LHCN-M2 (cell line): ENCODE measurements at places on chromosomes 12 and 14. TPM values are rescaled to one million over a fixed set of nuclear protein-coding genes. Genes with fewer than 3 reads are reported as not detected.

GRCh38 chr14:20377171-20377570, 33.7 kb downstream of the PARP2 start:
- DNase-seq: no peak

- no peak for DNase-seq
Measured at GRCh38 chr12:56071648-56072047, 8.3 kb upstream of the ERBB3 start.

- DNase-seq: peak; percentile 49
Measured at GRCh38 chr12:123024819-123025391, 44.4 kb downstream of the ARL6IP4 start.

DNA sequence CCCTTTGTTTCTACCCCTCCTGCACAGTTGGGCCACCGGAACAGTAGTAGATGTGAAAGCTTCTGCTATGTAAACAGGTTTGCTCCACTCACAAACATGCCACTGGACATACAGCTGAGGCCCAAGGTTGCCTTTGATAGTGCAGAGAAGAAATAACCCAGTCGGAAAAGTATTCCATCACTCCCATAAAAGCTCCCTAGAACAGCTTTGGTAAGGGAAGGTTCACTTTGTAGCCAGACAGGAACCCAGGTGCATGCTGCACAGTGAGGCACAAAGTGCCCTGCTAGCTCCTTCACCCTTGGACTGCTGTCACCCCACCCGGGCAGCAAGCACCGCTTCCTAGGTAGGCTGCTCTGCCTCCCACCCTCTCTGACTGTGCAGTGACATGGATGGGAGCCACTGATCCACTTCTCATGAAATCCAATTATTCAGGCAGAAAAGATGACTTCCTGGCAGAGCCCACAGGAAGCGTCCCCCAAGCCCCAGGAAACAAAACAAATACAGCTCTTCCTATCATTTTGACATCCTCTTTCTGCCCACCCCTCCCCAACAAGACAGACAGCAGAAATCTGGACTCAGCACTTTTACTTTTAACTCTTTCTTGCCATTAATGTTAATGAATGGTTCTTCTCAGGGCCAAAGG, 100.2 kb downstream of the SRGAP1 start:
- no peak for DNase-seq

DNA sequence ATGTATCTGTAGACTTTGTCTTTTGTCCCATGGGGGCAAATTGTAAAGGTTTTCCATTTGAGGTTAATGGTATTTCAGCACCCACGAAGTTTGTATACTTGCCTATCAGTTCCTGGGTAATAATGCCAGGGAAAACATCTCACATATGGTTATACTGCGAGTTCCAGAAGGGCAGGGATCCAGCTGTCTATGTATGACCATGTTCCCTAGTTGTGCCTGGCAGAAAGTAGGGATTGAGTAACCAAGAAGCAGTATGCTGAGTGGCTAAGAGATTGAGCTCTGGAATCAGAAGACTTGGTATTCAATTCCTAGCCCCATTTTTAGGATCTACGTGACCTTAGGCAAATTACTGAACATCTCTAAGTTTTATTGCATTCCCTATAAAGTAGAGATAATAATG, 173.2 kb upstream of the PWP1 start:
- DNase-seq: peak; percentile 44

DNA sequence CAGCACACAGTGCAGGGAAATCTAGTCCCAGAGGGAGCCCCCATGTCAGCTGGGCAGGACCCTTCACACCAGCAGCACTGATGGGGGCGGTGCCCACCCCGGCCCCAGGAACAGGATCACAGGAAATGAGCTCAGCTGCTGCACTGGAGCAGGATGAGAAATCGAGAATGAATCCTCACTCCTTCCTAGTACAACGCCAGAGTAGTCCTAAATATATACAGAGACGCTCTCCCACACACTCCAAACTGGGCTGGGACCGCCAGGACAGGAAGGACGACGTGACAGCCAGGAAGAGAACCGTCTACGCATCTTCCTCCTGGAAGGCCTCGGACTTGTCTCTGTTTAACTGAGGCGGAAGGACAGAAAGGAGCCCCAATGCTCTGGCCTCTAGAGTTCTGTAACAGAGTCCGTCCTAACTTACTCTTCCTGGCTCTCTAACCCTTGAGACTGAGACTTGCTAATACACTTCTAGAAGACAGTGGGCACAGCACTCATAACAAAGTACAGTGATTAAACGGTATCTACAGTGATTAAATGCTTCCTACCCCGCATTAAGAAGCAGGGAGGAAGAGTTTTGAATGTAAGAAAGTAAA, 33.4 kb downstream of the CDC42BPB start:
- peak; percentile 61 for DNase-seq

DNA sequence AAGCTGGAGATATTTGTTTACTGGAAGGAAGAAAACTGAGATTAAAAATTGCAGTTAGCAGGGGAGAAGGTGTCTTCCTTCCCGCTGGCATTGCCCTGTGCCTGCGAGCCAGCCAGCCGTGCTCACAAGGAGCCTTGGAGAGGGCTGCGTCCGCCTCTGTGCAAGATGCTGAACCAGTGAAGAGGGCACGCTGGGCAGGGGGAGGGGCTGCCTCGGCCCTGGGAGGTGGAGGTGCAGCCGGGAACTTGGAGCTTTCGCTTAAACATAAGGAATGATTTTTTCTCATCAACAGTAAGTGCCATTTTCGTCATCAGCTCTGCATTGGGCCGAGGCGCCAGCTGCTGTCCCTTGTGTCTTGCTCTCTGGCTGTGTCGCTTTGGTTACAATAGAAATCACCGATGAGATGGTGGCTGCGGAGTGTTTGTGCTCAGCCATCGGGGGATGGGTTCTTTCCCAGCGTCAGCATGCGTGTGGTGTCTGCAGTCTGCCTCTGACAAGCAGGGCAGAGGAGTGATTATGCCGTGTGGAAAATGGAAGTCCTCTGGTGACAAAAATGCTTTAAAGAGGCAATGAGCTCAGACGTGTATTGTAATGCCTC, 97.3 kb downstream of the ESR2 start:
- peak; percentile 24 for DNase-seq

DNA sequence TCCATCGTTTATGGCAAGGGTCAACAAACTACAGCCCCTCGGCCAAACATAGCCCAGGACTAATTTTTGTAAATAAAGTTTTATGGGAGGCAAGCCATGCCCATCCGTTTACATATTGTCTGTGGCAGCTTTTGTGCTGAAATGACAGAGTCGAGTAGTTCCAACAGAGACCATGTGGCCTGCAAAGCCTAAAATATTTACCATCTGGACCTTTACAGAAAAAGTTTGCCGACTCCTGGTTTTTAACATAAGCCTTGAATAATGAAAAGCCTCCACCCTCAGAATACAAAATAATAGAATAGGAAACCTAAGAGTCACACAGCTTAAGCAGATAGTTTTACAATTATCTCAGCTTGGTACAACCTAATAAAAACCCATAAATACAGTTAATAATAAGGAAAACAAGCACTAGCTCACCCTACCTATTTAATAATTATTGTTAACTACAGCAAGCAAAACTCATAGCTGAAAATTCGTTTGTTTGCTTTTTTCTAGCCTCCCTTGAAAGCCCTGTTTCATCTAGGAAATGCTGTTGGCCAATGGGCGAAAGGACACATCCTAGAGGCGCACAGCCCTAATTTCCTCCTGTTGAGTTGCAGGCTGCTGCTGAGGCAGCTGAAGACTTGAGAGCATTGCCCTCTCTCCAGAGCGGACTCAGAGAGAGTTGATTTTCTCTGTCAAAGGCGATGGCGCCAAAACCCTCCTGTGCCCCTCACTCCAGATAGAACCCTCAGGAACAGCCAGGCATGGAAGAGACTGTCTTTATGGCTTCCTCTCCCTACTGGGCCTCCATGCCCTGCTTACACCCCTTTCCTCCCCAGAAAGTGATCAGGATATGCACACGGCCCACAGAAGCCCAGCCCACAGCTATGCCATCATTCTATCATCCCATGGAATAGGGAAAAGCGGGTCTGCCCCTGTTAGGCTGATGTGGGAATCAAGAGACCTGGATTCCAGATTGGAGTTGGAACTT, 107.2 kb downstream of the DPF3 start:
- DNase-seq: no peak

- DNase-seq: no peak
Measured at GRCh38 chr12:13970803-13971202, 10.6 kb downstream of the GRIN2B start.

DNA sequence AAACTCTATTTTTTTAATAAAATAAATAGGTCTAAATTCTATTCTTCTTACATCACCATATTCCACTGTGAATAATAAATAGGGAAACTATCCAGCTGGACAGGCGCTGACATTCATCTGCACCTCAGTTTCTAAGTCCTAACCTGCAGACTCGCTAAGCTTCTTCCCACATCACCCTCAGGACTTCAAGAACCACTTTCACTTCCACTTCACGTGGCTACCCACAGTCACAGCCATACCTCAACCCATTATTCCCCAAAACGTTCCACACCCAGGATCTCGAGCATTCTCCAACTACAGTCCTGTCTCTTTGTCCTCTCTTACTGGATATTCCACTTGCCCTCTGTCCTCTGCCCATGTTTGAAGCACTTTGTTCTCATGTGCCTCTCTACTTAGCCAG, 71.1 kb downstream of the C2CD5 start:
- no peak for DNase-seq

- peak; percentile 55 for DNase-seq
Measured at GRCh38 chr12:102215992-102216691, 18.5 kb upstream of the PMCH start.

DNA sequence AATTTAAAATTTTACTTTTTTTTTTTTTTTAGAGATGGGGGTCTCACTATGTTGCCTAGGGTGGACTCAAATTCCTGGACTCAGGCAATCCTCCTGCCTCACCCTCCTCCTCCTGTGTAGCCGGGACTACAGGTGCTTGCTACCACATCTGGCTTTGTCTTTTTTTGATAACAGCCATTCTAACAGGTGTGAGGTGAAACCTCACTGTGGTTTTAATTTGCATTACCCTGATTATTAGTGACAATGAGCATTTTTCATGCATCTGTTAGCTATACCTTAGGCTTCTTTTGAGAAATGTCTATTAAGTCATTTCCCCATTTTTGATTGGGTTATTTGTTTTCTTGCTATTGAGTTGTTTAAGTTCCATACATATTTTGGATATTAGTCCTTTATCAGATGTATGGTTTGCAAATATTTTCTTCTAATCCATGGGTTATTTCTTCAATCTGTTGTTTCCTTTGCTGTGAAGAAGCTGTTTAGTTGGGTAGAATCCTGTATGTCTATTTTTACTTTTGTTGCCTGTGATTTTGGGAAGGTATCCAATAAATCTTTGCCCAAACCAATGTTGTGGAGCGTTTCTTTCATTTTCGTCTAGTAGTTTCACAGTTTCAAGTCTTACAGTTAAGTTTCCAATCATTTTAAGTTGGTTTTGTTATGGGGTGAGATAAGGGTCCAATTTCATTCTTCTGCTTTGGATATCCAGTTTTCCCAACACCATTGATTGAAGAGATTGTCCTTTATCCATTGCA, 86.1 kb downstream of the MYF5 start:
- no peak for DNase-seq

- no peak for DNase-seq
Measured at GRCh38 chr14:66918527-66918926, 270.7 kb upstream of the GARIN2 start.

GRCh38 chr12:128671528-128672042, 152.2 kb downstream of the SLC15A4 start:
- DNase-seq: no peak

DNA sequence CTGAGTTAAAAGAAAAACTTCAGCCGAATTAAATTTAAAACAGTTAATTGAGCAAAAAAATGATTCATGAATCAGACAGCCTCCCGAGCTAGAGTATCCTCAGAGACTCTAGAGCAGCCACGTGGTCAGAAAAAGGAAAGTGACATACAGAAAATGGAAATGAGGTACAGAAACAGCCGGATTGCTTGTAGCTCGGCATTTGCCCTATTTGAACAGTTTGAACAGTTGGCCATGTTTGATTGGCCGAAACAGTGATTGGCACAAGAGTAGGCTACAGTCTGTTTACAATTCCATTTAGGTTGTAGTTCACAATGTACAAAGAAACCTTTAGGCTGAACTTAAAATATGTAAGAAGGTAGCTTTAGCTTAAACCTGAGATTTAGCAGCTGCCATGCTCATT, 12.9 kb upstream of the OXA1L start:
- peak; percentile 25 for DNase-seq

DNA sequence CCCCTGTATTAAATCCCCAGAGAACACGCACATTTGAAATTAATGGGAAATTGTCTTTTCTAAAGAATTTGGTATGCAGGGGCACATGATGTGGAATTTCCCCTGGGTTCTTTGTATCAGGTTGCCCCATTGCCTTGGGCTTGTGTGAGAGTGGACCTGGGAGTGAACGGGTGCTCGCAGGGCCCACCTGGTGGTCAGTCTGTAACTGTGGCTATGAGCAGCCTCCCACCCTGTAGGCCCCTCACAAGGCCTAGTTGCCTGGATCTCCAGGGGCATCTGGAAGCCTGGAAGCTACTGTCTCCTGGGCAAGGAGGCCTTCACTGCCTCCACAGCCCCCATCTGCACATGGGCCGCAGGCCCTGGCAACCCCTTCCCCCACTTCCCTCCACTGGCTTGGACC, 96.7 kb downstream of the SLC25A47 start:
- DNase-seq: no peak

DNA sequence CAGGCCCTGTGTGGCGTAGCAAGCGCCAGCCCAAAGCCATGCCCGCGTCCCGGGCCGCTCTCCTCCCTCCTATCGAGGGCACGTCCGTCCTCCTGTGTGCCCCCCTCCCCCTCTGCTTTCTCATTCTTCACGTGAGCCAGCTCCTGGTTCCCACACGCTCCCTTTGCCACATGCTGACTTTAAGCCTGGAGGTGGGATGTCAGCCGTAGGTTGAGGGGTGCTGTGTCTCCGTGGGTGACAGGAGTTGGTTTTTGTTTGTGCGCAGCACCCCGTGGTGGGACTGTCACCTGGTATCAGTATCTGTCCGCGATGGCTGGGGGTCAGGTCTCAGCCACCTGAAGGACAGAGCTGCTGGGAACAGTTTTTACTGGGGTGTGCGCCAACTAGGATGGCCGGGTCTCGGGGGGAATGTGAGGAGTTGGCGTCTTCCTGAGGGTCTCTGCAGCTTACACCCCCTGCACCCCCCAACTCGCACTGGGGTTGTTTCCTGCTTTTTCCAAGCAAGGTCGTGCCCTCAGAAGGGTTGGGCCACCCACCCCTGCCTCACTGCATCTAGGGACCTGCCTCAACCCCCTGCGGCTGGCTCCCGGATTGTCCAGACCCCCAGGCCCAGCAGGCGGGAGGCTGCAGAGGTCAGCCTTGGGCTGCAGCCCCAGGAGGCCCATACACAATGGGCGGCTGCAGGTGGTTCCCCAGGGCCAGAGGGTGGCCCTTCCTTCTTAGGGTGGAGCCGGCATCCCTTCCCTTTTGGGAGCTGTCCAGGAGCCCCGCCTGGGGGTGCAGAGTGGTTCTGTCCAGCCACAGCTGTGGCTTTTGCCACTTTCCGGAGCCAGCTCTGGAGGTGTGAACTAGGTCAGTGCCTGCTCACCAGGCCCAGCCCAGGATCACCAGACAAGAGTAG, 7.3 kb downstream of the ULK1 start:
- DNase-seq: no peak

Gene TAS2R20
- total RNA-seq: 0.51 and 0.75 TPM in 2 replicates

Gene FGF6
- total RNA-seq: not detected in 2 replicates

Gene DDX55
- total RNA-seq: 19.9 and 23.5 TPM in 2 replicates

Gene SERPINA9
- 0.32 TPM in 1 of 2 replicates, not detected in the other for total RNA-seq

Gene ITGA7
- total RNA-seq: 135 and 217 TPM in 2 replicates

Gene CYP46A1
- 0.38 and 0.40 TPM in 2 replicates for total RNA-seq

Gene ARMH4
- 1.0 and 1.1 TPM in 2 replicates for total RNA-seq
